ENCODE measurements at places on chromosomes 3 and 15.
A peak's percentile ranks its signal among the peaks of the same experiment; 100 is the strongest.

DNA sequence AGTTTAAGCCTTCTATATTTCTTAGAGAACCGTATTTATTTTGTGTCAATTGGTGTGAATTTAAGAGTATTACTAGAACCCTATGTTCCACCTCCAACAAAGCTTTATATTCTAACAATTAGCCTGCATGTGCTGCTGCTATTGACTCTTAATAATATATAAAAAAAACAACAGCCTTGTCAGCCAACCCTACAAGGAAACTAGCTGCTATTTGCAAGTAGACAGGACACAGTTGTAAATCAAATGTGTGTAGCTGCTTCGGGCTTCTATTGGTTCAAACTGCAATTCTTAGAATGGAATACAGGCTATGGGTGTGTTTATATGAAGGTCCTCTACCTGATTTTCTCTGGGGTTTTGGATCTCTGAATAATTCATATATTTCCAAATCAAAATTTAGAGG lies 60.7 kb downstream of the ZBTB20 start:
- no peak for DNase-seq

GRCh38 chr15:71562251-71562650 lies 248.1 kb upstream of the NR2E3 start:
- no peak for DNase-seq

DNA sequence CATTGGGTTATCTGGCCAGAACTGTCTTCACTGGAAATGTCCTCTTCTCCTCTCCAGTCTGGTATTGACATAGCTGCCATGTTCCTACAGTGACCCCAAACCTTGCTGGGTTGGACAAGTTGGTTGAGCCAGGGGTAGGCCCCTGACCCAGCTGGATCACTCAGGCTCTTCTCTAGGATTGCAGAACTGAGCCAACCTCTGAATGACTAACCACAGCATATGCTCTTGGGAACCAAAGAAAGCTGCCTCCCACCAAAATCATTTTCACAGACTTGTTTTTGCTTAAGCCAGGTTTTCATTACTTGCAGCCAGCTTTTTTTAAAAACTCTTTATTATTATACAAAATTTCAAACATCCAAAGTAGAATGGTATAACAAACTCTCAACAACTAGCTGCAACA lies 41.4 kb downstream of the FSIP1 start:
- peak; percentile 61 for DNase-seq

- no peak for DNase-seq
These were observed 43.7 kb upstream of the GNB5 start for GRCh38 chr15:52234596-52235541.

DNA sequence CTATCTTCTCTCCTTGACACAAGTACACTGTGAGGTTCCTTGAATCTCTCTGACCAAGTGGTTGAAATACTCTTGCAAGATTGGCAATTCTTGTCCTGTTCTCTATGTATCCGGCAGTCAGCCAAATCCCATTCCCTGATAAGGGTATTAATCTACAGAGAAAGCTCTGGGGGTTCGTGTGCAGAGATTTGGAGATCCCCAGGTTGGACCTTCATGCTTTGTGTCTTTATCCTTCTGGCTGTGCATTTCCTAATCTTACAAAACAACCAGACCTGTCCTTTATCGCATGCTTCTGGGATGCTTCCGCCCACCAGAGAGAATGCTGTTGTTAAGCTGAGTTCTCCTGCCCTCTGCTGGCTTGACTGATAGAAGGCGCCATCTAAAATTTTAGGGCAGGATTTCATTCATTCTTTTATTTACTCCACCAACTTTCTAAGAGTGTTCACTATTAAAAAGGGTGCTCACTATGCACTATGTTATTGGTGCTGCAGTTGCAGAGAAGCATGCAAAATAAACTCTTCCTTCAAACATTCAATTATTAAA lies 8.6 kb upstream of the SST start:
- DNase-seq, result peak; percentile 45

DNA sequence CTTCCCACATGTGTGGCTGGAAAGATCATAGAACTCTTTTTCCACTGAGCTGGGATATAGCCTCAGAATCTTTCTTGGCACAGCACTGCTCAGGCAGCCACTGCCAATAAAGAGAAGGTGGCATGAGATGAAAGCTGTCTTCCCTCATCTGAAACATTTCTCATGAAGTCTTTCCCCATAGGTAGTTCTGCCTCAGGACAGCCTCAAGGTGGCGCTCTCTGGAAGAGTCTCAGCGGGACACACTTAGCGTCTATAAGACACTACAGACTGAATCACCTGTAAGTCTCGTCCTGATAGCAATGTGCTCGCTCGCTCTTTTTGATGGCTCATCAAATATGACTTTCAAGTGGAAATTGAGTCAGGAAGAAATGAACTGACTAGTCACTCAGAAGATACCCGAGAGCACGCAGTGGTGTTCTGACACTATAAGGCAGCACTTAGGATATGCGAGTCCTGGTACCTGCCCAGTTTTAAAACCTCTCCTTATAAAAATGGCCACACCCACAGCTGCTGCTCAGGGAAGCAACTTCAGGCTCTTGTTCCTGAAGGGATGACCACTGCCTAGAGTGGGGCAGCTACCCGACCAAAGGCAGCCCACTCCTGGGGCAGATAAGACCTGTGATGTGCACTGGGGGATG lies 269.5 kb downstream of the SUCLG2 start:
- peak; percentile 11 for DNase-seq

- DNase-seq, result no peak
These were observed 677.8 kb downstream of the FHIT start for GRCh38 chr3:60573494-60573893.

DNA sequence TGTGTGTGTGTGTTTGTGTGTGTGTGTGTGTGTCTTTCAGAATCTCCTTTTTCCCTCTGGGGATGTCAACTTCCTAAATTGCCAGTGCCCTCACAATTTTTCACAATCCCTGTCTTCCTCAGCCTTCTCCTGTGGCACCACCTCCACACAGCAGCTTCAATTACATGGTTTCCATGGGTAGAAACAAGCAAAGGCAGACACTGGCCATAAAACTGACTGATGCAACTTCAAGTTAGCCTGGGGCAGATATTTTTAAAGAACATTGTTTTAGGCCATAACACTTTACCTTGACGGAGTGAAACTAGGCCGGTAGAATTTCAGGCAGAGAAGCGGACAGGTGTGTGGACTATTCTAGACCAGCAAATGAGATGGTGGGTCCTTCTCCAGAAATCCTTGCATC lies 405.8 kb upstream of the SUCLG2 start:
- DNase-seq, result no peak

DNA sequence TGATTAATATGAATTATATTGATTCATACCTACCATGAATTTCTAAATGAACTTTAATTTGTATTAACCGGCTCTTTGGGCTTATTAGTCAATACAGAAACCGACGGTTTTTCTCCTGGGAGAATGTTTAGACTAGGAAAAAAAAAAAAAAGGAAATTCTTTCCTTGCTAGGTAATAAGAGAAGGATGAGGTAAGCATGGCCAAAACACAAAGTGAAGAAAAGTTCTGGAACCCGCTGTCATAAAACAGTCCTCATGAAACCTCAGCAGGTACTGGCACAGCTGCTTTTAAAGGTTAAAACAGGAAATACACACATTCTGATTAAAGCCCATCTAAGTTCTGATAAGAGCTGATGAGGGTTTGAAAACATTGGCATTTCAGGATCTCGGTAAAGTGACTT lies 30.8 kb upstream of the PSTPIP1 start:
- no peak for DNase-seq

GRCh38 chr15:46278062-46278461 lies 643.2 kb downstream of the SQOR start:
- no peak for DNase-seq

DNA sequence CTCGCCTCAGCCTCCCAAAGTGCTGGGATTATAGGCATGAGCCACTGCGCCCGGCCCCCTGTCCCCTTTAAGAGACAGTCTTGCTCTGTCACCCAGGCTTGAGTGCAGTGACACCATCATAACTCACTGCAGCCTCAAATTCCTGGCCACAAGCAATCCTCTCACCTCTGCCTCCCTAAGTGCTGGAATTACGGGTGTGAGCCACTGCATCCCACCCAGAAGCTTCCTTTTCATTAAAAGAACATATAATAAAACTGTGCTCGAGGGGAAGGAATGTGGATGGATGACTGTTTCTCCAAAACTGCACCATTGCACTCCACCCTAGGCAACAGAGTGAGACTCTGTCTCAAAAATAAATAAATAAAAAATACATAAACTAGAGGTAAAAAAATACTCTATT lies 70.1 kb downstream of the NCEH1 start:
- no peak for DNase-seq

- DNase-seq, result no peak
These were observed 3.2 kb downstream of the SLC6A6 start for GRCh38 chr3:14405360-14406238.

GRCh38 chr15:55696221-55696620 lies 46.7 kb downstream of the PRTG start:
- no peak for DNase-seq

DNA sequence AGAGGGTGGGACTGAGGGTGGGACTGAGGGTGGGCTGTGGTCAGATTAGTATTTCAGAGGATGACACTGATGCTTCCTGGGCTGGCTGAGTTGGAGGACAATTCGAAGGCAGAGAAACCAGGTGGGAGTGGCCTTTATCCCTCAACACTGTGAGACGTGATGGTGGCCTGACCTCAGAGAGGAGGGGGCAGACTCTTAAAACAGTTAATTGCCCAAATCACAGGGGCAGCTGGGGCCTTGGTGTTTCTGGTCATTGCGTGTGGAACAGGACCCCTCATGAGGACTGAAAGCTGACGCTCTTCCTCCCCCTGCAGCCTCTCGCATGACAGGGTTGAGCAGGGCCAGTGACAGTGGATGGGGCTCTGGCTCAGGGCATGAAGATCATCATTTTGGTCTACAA lies 18.7 kb downstream of the DNASE1L3 start:
- no peak for DNase-seq

GRCh38 chr3:178631950-178632349 lies 95.7 kb downstream of the KCNMB2 start:
- no peak for DNase-seq

DNA sequence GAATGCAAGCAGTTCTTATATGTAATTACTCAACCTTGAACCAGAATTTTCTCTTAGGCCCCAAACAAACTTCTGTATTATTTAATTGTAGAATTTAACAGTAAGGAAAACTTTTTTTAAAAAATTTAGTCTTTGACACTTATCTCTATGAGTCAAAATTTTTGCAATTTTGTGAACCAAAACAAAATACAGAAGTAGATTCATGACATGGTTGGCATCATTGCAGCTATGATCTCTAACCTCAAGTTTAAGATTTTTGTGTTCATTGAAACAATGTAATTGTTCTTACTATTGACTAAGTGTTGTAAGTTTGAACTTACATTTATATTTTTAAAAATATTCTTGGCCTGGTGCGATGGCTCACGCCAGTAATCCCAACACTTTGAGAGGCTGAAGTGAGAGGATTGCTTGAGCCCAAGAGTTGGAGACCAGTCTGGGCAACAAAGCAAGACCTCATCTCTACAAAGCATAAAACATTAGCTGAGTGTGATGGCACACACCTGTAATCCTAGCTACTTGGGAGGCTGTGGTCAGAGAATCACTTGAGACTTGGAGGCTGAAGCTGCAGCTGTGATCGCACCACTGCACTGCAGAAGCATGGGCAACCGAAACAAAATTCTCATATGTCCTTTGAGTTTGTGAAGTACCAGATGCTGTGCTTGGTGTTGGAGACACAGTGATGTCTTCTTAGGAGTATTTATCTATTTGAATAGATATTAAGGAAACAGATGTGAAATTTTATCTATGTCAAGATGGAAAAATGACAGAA lies 39.7 kb downstream of the STT3B start:
- no peak for DNase-seq

- DNase-seq, result no peak
These were observed 1.2 kb downstream of the TBL1XR1 start for GRCh38 chr3:177196008-177196455.

- DNase-seq, result no peak
These were observed 32.5 kb upstream of the SIN3A start for GRCh38 chr15:75483961-75484360.

DNA sequence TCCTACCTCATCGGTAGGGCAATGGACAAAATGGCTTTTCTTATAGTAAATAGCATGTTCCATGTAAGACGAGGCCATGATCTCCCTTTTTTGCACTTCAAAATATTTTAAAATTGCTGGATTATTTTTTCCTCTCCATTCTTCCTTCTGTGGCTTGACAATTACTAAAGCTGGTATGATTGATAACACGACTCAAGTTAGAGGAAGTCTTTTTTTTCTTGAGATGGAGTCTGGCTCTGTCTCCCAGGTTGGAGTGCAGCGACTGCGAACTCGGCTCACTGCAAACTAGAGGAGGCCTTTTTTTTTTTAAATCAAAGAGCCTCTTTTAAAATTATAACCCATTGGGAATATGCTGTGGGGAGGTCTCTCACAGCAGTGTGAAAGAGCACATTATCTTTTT lies 124.5 kb upstream of the TBL1XR1 start:
- DNase-seq, result no peak

DNA sequence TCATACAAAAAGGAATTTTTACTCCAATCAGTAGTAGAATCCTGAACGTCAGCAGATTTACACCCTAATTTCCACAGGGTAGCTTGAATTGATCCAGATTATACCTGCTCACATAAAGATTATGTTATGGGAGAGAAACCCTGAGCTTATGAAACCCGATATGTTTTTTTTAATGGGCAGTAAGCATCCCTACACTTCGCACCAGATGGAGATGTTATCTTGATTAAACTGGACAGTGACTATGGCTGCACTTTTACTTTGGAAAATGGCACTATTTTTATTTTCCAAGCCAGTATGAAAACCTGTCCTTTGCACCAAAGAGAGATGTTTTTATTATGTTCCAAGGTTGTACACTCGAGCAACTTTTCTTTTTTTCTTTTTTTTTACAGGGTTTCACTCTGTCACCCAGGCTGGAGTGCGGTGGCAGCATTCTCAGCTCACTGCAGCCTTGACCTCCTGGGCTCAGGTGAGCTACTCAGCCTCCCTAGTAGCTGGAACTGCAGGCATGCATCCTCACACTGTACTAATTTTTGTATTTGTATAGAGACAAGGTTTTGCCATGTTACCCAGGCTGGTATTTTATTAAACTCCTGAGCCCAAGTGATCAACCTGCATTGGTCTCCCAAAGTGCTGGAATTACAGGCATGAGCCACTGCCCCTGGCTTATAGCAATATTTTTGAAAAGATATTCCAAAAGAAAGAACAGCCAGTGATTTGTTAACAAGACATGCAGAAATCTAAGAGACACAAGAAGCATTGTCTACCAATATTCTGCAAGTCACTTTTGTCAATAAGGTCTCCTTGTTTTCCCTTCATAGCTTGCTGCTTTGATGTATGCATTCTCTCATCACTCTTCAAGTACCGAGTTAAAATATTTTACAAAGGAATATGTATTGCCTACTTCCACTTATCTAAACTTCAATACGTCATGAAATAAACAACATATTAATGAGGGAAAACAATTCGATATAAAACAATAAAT lies 1412.6 kb downstream of the ZPLD1 start:
- DNase-seq, result no peak

Data from stromal cell of bone marrow (primary cell).